Pancreas (tissue), 10 donors: ENCODE measurements at places on chromosomes 2 and 18. TPM values are rescaled to one million over a fixed set of nuclear protein-coding genes. Genes with fewer than 3 reads are reported as not detected.
A peak's percentile ranks its signal among the peaks of the same experiment; 100 is the strongest.

Gene DCDC2C
- not detected for total RNA-seq

DNA sequence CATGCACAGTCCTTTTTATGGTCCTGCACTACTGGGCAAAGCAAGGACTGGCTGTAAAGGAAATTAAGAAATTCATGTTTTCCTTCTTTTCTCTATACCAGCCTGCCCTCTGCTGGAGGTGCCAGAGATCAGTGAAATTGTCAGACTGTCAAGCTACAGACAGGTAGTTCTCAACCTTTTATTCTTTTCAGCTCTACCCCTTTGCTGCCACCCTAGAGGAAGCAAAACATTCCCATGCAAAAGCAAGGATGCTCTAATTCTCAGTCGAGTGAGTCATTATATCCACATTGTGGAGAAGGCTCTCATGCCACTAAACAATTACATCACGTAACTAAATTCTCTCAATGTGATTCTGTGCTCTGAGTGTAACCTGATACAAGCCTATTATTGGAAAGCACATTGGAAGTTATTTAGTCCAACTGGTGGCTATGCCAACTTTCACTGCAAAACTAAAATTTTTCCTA lies 25.0 kb upstream of the RAPGEF4 start:
- H3K27me3 ChIP-seq = no peaks in the 10 kb centered on the region
- no peaks in the 10 kb centered on the region for H3K36me3 ChIP-seq
- no peaks in the 10 kb centered on the region for H3K4me1 ChIP-seq
- H3K4me3 ChIP-seq = no peak overlapping the region
- H3K27ac ChIP-seq = no peak overlapping the region
- no peak for DNase-seq

DNA sequence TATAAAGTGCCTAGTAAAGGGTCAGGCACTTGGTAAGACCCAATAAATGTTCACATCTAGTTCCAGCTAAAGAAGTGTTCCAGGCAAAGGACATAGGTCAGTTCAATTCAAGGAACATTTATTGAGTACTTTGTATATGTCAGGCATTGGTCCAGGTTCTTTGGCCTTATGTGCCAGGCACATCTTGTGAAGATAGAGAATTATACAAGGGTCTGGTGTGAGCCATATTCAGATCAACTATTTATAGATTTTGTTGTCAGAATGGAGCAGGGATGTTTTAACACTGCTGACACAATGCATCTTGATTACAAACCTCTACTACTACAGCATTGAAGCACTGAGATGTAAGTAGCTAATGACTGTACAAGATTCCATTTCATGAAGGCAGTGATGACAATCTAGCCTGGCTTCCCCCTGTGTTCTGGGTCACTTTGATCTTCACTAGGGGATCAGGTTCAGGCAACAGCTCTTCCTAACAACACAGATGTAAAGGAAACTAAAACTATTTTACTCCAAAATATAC lies 18.1 kb upstream of the MSTN start:
- H3K4me1 ChIP-seq = no peaks in the 10 kb centered on the region
- H3K36me3 ChIP-seq = no peaks in the 10 kb centered on the region
- H3K27ac ChIP-seq = no peak overlapping the region

- no peaks in the 10 kb centered on the region for H3K27me3 ChIP-seq
- DNase-seq = no peak
- no peaks in the 10 kb centered on the region for H3K4me1 ChIP-seq
- no peaks in the 10 kb centered on the region for H3K36me3 ChIP-seq
- H3K4me3 ChIP-seq = no peak overlapping the region
These were observed 137.7 kb downstream of the THNSL2 start for GRCh38 chr2:88307817-88308216.

DNA sequence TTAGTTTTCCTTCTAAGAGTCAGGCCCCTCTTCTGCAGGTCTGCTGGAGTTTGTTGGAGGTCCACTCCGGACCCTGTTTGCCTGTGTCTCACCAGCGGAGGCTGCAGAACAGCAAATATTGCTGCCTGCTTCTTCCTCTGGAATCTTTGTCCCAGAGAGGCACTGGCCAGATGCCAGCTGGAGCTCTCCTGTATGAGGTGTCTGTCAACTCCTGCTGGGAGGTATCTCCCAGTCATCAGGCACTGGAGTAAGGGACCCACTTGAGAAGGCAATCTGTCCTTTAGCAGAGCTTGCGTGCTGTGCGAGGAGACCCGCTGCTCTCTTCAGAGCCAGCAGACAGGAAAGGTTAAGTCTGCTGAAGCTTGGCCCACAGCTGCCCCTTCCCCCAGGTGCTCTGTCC lies 4.8 kb downstream of the REG1B start:
- no peaks in the 10 kb centered on the region for H3K36me3 ChIP-seq
- no peak overlapping the region for H3K27ac ChIP-seq
- no peaks in the 10 kb centered on the region for H3K4me1 ChIP-seq
- no peaks in the 10 kb centered on the region for H3K27me3 ChIP-seq
- DNase-seq = peak; percentile 62
- no peak overlapping the region for H3K4me3 ChIP-seq

GRCh38 chr18:36350251-36350651 lies 52.7 kb downstream of the FHOD3 start:
- no peak for DNase-seq
- H3K27ac ChIP-seq = no peak overlapping the region
- peaks cover 7% of the 10 kb centered on the region for H3K4me1 ChIP-seq
- H3K27me3 ChIP-seq = no peaks in the 10 kb centered on the region
- H3K4me3 ChIP-seq = no peak overlapping the region
- no peaks in the 10 kb centered on the region for H3K36me3 ChIP-seq
